ENCODE measurements at places on chromosomes 13 and 19. TPM values are rescaled to one million over a fixed set of nuclear protein-coding genes. Genes with fewer than 3 reads are reported as not detected.

DNA sequence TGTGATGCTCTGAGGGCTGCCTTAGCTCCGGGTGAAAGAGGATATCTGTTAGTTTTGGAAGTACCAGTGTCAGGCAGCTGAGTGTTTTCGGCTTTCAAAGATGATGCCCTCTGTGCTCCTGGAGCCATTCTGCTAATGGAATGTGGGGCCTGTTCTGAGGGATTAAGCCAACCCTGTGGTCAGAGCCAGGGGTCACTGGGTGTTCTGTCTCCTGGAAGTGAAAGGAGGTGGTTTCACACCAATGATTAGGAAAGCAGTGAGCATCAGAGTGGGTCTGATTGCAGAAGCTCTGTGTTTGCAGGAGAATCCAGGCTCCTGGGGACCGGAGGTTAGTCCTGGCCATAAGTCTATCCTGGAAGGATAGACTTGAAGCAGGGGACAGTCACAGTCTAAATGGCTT is 94.6 kb downstream of the UQCRFS1 start:
- no peak for DNase-seq

DNA sequence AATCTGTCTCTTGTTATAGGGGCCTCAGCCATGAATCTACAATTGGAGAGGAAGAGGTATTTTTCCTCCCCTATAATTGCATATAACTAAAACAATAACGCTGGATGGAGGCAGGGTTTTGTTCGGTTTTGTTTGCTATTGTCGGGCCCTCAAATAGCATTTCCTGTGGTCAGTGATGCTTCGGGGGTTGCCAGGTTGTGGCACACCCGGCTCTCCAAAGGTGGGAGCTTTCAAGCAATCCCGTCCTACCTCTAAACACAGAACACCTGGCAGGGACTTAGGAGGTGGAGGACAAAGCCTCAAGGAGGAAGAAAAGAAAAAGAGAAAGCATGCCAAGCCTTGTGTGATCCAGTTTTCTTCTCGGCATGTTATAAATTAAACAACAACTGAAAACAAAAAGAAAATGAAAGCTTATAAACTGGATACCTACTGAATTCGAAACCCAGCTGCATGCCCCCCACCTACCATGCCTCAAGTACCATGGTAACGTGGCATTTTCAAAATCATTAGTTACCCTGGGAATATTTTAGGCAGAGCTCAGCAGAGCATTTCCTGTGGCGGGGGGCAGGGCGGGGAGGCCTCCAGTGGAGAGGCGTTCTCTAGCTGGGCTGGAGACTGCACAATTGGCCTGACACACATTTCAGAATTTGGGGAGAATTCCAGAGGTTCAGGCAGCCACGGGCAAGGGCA is 213.8 kb downstream of the DCLK1 start:
- peak; percentile 55 for DNase-seq

NCCRP1 gene
- total RNA-seq, result 3.8 TPM

DNA sequence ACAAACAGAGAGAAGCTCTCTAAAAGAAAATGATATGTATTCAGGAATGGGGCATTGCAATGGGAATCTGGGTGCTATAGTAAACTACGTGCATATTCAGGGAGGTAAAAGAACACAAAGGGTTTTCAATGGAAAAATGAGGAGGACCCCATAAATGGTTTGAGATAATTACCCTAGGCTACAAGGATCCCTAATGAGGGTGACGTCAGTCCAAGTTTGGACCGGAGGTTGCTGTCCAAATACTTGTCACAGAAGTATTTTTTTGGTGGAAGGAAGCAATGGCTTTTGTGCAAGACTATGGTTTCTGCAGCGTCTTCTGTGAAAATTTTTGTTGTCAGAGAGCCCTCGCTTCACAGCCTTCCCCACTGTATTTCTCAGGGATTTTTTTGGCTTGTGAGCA is 995 bp upstream of the CEACAM18 start:
- DNase-seq, result no peak

DNA sequence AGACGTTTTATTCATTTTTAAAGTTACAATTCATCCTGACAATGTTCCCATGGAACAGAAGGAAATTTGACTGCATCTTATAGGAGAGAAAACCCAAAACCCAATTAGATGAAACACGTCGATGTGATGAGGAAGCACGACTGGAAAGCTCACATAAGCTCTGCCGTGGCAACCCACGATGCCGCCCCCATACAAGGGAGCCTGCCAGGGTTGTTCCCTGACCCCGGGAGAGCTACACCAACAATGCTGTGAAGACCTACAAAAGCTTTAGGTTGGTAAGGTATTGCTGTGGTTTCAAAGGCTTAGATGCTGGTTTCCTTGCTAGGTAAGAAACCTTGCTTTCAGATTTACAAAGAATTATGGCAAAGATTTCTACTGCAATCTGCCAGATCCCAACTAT is 393.1 kb downstream of the KLF12 start:
- DNase-seq, result no peak

RASGRP4 gene
- total RNA-seq, result 3.6 TPM

DNA sequence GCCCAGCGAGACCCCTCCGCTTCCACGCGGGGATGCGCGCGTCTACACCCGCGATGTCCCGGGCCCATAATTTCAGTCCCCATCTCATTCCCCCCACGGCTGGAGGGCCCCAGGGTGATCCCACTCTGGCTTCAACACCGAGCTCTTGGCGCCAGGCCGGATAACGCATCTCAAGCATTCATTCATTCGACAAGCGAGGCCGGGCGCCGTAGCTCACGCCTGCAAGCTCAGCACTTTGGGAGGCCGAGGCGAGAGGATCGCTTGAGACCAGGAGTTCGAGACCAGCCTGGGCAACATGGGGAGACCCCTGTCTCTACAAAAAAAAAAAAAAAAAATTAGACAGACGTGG is 5.9 kb downstream of the ANGPTL6 start:
- DNase-seq, result no peak

DNA sequence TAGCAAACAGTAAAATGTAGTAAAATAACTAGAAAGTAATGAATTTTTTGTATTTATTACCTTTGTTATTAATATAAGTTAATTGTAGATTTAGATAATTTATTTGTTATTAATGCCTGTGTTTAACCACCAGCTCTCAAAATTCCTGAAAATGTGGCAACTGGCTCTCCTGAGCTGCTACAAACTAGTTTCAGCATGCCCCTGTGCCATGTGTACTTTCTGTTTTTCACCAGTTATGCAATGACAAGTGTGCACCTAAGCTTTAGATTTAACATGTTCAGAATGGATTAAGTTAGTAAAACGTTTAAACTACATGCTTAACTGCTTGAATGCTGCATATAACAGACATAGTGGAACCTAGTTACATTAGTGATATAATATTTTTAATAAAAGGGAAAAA is 88.1 kb downstream of the POSTN start:
- no peak for DNase-seq

B3GNT8 gene
- total RNA-seq, result 0.70 TPM

DNA sequence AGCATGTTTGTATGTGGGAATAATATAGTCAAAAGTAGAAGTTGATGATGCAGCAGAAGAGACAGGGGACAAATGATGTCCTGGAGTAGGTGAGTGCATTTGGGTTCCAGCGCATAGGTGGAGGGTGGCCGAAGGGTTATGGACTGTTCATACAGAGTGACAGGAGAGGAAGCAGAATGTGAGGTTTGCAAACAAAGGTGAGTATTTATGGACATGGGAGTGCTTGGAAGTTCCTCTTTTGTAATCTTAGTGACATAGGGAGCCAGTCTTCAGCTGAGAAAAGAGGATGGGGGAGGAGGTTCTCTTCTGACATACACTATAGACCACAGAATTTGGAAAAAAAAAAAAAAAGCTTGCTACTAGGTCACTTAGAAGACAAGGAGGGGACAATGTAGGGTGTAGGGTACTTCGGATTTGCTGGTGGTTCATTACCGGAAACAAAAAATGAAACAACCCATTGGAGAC is 331.6 kb downstream of the DLEU7 start:
- DNase-seq, result no peak

GRCh38 chr13:113210833-113211232 is 1.4 kb downstream of the CUL4A start:
- no peak for DNase-seq

DNA sequence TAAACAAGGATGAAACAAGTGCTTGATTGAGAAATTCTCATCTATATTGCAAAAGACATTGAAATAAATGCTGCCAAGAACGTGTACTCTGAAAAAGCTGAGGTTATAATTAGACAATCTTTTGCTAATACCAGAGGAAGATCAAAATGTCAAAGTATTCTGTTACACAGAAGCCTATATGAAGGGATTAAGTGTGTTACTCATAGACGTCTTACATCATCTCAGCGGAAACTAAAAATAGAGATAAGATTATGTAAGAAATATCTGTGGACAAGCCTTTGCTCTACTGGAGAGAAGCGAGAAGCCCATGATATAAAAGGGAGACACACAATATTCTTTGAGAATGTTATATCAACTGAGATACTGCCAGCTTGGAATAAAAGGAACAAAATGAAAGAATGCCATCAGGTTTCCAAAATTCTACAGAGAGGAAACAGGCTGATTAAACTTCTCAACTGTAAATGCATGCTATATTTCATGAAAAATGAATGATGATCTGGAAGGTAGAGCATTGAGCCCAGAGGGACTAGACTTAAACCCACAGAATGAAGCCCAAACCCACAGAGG is 699.0 kb downstream of the GPC5 start:
- DNase-seq, result no peak

ATP4A gene
- 0.63 TPM for total RNA-seq
